Cerebellar nuclear complex (tissue), 1 donor: ENCODE measurements at places on chromosomes 11 and 22.

- no peak for DNase-seq
Observed at GRCh38 chr11:76648061-76648460, 22.5 kb downstream of the LRRC32 start.

DNA sequence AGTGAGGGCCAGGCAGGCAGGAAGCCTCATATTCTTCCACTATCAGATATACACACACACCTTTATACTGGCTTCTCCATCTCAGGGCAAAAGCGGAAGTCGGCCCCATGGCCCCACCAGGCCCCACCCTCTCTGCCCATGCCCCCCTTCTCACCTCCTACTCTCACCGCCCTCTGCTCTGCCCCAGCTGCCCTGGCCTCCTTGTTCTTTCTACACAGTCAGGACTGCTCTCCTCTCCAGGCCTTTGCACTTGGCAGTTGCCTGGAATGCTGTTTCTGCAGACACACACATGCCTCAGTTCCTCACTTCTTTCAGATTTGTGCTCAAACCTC, 25.3 kb downstream of the OTOG start:
- no peak for DNase-seq

DNA sequence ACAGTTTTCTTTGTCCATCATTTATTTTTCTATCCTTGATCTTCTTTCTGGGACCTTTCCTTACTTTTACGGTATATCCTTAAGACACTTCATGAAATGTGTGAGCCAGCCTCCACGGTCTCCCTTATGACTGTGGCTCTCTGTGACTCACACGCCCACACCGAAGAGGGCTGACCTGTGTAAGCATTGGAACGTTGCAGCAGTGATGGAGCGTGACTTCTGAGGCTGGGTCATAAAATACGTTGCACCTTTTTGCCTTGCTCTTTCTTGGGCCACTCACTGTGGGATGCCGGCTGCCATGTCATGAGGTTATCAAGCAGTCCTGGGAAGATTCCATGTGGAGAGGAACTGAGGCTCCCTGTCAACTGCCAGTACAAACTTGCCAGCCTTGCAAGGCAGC, 96.3 kb upstream of the RAB1B start:
- no peak for DNase-seq

DNA sequence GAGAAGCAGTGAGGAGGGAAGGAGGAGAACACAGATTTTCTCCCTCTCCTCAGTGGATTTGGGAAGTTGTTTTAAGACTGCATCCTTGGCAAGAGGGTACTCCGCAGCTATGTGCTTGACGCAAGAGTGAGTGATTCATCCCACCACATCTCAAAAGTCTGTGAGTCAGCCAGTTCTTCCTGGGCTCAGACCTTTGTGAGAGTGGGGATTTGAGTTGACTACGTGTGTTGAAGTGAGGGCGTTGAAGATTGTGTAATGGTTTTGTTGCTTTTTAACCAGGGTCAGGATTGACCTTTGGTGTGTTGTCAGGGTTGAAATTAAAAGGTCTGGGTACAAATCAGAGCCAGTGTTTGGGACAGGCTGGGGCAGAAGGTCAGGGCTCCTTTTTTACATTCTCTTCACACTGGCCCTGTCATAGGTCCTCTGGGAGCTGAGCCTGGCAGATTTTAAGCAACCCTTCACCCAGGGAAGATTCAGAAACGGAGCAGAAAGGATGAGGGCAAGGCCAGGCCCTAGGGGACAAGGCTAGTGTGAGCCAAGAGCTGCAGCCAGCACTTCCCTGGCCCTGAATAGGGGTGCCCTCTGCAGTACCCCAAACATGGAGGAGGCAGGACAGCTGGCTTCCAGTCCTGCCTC, 4.2 kb upstream of the C11orf86 start:
- no peak for DNase-seq

- no peak for DNase-seq
Observed at GRCh38 chr11:124876818-124877630, 11.8 kb downstream of the ROBO3 start.

- DNase-seq = no peak
Observed at GRCh38 chr11:86101941-86102407, 33.1 kb upstream of the PICALM start.

GRCh38 chr11:11882539-11882938, 40.8 kb downstream of the USP47 start:
- DNase-seq = no peak

- no peak for DNase-seq
Observed at GRCh38 chr11:35324183-35324886, 95.0 kb downstream of the SLC1A2 start.

DNA sequence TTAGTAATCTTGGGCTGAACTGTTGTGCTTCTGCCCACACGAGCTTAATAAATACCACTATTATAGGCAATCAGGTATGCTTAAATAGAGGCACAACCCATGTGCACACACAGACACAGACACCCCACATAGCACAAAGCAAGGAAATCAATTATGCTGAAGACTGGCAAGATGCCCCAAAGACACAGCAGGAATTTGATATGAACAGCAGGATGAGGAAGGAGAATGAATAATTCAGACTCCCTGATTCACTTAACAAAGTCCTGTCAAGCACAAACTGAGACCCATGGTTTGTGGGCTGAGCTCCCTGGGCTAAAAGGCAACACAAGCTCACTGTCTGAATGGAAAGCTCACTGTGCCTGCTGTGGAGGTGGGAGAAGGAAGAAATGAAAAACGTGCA, 42.5 kb downstream of the RBFOX2 start:
- DNase-seq = no peak

GRCh38 chr22:33112580-33112979, 54.4 kb upstream of the SYN3 start:
- DNase-seq = no peak

DNA sequence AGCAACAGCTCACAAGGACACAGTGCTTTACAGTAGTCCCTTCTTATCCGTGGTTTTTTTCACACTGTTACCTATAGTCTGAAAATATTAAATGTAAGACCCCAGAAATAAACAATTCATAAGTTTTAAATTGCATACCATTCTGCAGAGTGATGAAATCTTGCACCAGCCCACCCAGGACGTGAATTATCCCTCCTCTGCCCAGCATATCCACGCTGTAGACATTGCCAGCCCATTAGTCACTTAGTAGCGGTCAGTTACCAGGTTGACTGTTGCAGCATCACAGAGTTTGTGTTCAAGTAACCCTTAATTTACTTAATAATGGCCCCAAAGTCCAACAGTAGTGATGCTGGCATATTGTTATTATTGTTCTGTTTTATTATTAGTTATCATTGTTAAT, 3.6 kb downstream of the CLTCL1 start:
- DNase-seq = no peak

DNA sequence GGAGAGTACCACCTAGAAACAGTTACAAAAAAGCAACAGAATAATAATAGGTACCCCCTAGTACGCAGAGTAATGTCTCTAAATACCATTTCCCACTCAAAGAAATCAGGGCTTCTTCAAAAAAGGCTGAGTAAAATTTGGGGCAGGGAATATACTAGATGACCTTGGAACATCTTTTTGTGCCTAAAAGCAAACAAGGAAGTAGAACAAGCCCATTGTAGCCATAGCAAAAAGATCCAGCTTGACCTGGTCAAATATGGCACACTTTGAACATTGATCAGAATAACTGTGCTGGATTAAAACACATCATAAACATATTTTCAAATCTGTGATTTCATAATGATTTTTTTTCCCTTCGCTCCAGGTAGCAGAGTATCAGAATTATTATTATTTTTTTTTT, 91.5 kb downstream of the YAP1 start:
- DNase-seq = no peak

DNA sequence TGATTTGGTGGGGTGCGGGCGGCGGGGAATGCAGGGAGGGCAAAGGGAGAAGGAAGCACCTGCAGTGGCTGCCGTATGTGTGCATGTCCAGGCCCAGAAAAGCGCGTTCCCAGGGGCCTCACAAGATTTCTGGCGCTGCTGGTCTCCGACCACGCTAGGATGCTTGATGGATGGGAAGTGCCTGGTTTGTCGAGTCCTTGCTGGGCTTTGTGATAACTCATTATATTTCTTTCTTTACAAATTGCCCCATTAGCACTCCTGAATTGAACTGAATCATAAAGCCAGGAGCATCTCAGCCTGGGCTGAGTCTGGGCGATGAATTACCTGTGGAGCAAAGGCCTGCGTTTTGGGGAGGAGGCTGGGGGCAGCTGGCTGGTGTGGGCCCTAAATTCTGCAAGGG, 69.2 kb upstream of the LMO1 start:
- DNase-seq = no peak

- DNase-seq = no peak
Observed at GRCh38 chr11:115201111-115201792, 303.0 kb downstream of the CADM1 start.

DNA sequence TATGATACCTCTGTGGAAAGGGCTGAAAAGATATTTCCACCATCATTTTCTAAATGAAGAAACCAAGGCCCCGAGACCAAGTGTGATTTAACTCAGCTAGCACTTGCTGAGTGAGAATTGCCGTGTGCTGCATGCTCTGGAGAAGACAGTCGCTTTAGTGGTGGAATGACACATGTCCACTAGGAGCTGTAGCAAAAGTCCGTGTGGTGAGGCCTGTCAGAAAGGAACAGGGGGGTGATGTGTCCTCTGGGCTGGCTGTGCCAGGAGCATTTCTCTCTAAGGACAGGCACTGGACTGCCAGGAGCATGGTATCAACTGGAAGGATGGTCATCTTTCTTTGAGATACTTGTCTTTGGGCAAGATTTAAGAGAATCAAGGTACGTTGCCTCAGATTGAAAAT, 72.8 kb downstream of the ATXN10 start:
- DNase-seq = no peak

- DNase-seq = no peak
Observed at GRCh38 chr11:63937713-63938478, 906 bp upstream of the NAA40 start.

GRCh38 chr22:32557444-32557843, 82.8 kb downstream of the FBXO7 start:
- DNase-seq = no peak

GRCh38 chr11:3913921-3914320, 58.5 kb downstream of the STIM1 start:
- DNase-seq = no peak

DNA sequence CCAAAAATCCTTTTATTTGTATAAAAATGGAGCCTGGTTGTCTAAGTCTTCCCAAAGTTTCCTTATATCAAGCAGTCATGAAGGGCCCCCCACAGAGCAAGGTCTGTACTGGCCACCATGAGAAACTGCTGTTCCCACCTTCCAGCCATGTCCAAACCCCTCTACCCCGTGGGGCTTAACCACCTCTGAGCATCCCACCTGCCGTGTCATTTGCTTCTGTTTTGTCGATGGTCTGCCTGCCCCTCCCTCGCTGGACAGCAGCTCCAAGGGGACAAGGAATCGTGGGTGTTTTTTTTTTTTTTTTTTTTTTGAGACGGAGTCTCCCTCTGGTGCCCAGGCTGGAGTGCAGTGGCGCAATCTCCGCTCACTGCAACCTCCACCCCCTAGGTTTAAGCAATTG, 11.1 kb upstream of the ANO1 start:
- no peak for DNase-seq

- no peak for DNase-seq
Observed at GRCh38 chr11:95585069-95585751, 204.4 kb downstream of the FAM76B start.

GRCh38 chr22:45254388-45254787, 13.7 kb upstream of the KIAA0930 start:
- DNase-seq = no peak

GRCh38 chr11:98772893-98773292, 247.9 kb upstream of the CNTN5 start:
- DNase-seq = no peak

- DNase-seq = no peak
Observed at GRCh38 chr11:69962152-69962551, 116.0 kb upstream of the ANO1 start.

DNA sequence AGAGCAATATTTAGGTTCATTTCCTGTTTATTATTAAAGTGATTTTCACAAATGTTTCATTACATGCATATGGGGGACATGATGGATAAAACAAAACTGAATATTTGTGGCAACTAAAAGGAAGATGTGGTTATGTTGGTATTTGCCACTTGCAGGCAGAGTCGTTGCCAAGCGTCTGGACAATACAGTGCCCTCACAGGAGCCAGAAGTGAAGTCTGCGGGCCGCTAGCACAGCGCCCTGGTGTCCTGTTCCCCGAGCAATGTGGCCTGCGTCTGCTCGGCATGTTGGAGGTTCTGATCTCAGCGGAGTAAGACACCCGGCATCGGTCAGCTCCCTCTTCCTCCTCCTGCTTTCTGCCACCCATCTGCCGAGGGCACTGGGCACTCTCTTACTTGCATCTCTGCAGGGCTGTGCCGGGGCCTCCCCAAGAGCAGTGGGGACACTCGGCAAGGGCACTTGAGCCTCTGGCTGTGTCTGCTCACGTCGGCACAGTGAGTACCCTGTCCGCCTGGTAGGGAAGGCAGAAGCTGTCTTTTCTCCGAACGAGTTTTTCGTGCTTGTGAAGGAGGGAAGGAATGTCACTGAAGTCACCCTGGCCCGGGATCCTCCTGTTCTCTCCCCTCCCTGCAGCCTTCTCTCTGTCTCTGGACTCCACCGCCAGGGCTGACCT, 10.5 kb upstream of the TTLL12 start:
- DNase-seq = no peak

DNA sequence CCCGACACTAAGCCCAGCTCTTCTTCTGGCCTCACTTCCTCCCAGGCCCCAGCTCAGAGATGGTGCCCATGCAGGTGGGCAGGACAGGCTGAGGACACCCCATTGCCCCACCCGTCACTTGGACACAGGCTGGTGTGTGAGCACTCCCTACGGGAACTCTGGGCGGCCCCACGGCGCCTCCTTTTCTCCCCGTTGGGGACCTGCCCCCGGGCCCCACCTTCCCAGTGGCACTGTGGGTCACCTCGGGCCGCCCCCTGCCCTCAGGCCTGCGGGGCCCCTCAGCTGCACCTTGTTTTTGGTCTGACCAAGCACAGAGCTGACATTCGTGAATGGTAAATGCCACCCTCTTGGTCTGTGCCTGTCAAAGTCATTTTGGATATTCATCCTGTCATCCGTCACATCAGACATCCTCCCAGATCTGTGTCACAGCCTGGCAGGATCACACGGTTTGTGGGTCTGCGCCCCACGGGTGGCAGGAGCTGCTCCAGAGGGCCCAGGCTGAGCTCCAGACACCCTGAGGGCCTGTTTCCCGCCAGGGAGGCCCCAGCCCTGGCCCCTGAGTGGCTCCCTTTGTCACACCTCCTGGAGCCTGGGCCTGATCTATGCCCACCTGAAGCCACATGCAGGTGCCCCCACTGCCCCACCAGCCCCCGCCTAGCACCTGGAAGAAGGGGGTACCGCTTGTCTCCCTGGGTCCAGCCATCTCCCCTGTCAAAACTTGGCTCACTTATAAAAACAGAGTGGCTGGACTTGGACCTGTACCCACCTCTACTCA, 1188.5 kb downstream of the BRD1 start:
- no peak for DNase-seq

- DNase-seq = no peak
Observed at GRCh38 chr11:27509908-27510307, 3.3 kb upstream of the LIN7C start.

DNA sequence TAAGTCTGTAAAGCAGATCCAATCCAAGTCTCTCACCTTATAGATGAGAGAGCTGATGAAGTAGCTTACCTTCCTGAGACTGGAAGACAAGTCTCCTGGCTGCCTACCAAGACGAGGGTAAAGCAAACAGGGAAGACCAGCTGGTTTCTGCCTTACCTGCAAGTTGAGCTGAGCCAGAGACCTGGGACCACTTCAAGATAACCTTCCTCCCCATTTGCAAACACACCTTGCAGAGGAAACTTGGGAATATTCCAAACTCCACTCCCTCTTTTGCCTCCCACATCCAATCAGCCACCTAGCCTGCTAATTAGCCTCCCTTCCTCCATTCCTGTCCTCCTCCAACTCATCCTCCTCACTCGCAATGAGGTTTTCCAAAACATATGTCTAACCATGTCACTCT, 23.4 kb upstream of the ROBO3 start:
- DNase-seq = no peak
